ENCODE measurements at places on chromosomes 7 and 10. TPM values are rescaled to one million over a fixed set of nuclear protein-coding genes. Genes with fewer than 3 reads are reported as not detected.

TRRAP gene
- total RNA-seq = 12.3 TPM

RELN gene
- total RNA-seq = 0.02 TPM

MSS51 gene
- 0.13 TPM for total RNA-seq

PTPN12 gene
- total RNA-seq = 38.4 TPM

KEL gene
- not detected for total RNA-seq

MYOZ1 gene
- total RNA-seq = not detected

EBLN1 gene
- total RNA-seq = not detected
